Cerebellum (tissue), 4 donors: ENCODE measurements at places on chromosomes 4 and X.

GRCh38 chr4:8131210-8131609 lies 27.4 kb downstream of the ABLIM2 start:
- no peak for DNase-seq

DNA sequence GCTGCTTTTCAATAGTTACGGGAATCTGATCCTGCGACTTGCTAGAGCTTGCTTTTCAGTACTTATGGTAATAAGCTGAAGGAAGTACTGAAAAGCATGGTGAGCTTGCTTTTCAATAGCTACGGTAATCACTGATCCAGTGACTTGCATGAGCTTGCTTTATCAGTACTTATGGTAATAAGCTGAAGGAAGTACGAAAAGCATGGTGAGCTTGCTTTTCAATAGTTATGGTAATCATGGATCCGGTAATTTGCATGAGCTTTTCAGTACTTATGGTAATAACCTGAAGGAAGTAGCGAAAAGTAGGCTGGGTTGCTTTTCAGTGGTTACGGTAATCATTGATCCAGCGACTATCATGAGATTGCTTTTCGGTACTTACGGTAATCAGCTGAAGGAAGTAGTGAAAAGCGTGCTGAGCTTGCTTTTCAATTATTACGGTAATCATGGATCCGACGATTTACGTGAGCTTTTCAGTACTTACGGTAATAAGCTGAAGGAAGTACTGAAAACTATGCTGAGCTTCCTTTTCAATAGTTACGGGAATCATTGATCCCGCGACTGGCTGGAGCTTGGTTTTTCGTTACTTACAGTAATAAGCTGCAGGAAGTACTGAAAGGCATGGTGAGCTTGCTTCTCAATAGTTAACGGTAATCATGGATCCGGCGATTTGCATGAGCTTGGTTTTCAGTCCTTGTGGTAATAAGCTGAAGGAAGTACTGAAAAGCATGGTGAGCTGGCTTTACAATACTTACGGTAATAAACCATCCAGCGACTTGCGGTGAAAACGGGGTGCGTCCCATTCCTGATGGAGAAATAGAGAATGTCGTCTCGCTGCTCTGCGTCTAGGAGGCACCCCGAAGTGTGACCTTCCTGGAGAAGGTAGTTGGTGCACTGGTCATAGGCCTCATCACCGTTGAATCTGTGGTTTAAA lies 6.5 kb downstream of the CRLF2 start:
- peak; percentile 8 for DNase-seq

DNA sequence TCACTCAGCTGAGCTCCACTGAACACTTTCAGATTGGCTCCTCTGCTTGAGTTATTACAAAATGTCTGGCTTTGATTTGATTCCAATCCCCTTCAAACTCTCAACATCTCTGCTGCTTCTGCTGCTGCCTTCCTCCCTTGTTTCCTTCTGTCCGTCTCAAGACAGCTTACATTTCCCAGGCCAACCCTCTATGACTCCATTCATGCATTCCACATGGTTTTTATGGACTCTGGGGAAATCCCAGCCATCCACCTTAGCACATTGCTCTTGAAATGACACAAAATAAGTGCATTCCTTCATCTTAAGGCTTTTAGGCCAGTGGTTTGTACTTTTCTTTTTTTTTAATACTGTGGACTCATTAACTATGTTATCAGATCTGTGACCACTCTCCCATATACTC lies 68.5 kb upstream of the TMEM164 start:
- DNase-seq, result no peak

DNA sequence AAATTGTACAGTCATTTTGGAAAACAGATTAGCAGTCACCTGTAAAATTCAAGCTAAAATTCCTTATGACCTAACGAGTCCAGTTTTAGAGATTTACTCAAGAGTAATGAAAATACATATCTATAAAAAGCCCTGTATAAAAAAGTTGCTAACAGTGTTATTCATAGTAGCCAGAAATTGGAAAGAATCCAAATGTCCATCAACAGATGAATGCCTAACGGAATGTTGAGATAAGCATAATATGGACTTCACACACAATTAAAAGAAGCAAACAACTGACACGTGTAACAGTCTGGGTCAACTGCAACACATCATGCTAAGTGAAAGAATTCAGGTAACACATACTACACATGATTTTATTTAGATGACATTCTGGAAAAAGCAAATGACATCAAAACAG lies 584.8 kb upstream of the AGA start:
- DNase-seq, result no peak

GRCh38 chr4:184214931-184215330 lies 2.7 kb downstream of the ENPP6 start:
- no peak for DNase-seq

DNA sequence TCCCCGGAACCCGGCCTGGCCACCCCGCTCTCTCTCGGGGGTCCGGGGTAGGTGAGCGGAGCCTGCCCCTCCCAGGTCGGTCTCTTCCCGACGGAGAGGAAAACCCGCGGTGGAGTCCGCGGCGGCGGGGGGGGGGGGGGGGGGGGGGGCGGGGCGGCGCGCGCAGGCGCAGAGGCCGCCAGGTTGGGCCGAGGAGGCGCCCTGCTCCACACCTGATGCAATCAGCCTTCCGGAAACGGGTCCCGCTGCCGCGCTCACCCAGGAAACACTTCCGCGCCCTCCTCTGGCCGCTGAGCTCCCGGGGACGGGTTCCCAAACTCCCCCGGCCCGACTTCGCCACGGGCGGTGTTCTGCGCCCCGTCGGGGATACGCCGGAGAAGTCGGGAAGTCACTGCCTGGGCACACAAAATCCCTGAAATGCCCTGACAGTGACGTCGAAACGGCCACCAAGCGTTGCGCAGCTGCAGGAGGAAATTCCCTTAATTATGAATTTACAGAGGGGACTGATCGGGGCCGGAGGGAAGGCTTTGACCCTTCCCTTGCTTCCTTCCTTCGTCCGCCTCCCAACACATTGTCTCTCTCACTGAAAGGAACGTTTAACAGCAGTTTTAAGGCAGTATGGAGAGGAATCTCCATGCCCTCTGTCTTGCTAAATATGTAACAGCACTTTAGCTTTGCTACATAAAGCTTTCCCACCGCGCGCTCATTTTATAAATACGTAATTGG lies 2.1 kb upstream of the APBB2 start:
- DNase-seq, result peak; percentile 81

- DNase-seq, result no peak
Observed at GRCh38 chr4:24734511-24734910, 60.9 kb upstream of the SOD3 start.

DNA sequence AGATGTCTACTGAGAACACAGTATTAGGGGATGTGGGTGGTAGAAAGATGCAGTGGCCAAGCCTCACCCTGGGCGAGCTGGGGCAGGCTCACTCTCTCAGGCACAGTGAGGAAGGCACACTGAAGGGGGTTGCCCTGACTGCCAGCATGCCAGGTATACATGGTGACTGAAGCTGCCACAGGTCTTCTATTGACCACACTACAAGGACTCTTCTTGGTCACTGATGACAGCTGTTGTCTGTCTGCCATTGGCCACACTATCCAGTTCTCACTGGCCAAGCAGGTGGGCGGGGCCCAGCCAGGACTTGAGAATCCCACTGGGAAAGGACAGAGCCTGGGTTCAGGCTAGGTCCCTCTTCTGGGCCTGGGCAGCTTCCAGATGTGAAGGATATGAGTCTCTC lies 39.7 kb upstream of the TBC1D14 start:
- no peak for DNase-seq

DNA sequence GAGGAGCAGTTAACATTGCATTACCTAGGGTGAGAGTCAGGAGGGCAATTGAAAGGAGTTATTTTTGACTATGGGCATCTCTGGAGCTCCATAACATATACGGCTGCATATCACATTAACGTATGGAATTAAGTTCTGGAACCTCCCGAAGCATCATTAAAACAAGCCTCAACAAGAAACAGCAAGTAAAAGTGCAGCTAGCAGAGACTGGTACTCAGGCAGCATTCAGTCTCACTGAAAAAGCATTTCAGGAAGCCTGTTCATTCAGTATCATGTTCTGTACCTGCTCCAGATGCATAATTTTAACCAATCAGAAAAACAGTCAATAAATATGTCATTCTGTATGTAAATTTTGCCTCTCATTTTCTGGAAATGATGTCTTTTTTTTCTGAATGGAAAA lies 299.6 kb downstream of the EPHA5 start:
- DNase-seq, result no peak

GRCh38 chr4:85783483-85783882 lies 308.5 kb downstream of the ARHGAP24 start:
- DNase-seq, result no peak

- no peak for DNase-seq
Observed at GRCh38 chrX:848386-848785, 217.8 kb downstream of the SHOX start.

GRCh38 chr4:161291222-161291621 lies 872.6 kb downstream of the FSTL5 start:
- DNase-seq, result no peak
